ENCODE measurements at places on chromosomes 5 and 9.
A peak's percentile ranks its signal among the peaks of the same experiment; 100 is the strongest.

- DNase-seq: peak; percentile 82
Measured at GRCh38 chr5:135482381-135482933, 30.3 kb upstream of the TIFAB start.

DNA sequence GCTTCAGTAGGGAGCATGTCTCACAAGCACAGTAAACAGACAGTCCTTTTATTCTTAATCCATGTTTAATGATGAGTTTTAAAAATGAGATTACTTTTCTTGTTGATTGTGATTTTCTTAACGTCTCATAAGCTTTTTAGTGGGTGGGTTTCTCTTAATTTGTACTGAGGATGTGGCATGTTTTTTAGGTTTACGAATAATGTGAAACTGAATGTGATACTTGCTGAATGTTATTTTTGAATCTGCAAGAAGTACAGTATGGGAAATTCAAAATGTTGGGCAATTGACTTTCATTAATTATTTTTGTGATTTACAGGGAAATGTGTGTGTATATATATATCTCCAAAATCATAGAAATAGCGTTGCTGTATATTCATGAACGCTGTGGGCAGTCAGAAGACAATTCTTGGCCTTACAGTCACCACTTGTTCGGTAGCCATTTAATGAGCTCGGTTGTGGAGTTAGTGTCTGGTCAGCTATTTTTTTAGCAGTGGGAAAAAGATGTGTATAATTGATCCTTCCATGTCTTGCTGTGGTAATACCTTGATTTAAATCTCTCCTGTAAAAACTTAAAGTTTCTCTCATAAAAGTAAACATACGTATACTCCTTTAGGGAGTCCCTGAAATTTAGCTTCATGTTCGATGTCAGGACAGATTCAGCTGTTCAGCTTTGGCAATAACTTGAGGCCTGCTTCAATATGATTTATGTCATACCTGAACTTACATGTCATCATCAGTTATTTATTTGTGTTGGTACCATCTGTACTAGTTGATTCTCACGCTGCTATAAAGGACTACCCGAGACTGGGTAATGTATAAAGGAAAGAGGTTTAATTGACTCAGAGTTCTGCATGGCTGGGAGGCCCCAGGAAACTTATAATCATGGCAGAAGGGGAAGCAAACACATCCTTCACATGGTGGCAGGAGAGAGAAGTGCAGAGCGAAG, 15.0 kb downstream of the ICE1 start:
- DNase-seq: no peak

- DNase-seq: no peak
Measured at GRCh38 chr9:13175732-13176131, 103.8 kb downstream of the MPDZ start.

- no peak for DNase-seq
Measured at GRCh38 chr9:6959270-6960000, 201.7 kb downstream of the KDM4C start.

Measured in SK-N-DZ (cell line).